ENCODE measurements at places on chromosomes 16 and 17.
A peak's percentile ranks its signal among the peaks of the same experiment; 100 is the strongest.

GRCh38 chr17:73151916-73152632 lies 12.7 kb upstream of the SSTR2 start:
- DNase-seq, result no peak

DNA sequence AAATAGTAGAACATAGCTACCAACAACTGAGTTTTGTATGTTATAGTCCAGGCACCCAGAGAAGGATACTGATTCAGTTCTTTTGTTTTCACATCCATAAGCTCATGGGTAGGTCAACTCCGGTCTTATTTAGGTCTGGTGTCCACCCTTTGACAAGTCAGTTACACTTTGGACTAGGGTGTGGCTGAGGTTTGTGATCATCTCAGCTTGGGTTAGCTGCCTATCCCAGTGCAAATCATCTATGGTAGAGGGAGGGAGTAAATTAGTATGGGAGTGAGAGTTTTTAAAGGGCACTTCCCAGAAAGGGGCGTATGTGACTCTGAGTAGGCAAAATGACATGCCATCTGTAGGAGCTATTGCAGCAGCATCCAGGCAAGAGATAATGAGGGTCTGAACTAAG lies 66.1 kb downstream of the TANC2 start:
- DNase-seq, result no peak

GRCh38 chr16:70393662-70394061 lies 45.2 kb downstream of the ST3GAL2 start:
- DNase-seq, result no peak

DNA sequence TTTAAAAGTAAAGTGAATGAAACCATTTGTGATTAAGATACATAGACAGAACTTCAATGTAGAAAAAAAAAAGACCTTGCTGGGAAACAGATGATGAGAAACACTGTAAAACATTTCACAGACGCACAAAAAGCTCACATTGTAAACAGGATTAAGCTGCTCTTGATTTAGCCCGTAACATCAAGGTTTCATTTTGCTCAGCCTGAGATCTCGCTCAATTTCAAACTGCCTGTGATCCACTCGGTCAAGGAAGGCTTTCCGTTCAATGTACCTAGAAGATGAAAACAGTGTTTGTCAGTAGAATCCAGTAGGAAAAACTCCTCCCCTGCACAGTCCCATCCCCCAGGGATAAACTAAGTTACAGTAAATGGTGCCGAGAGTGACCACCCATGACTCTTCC lies 42.3 kb upstream of the BCAR1 start:
- no peak for DNase-seq

DNA sequence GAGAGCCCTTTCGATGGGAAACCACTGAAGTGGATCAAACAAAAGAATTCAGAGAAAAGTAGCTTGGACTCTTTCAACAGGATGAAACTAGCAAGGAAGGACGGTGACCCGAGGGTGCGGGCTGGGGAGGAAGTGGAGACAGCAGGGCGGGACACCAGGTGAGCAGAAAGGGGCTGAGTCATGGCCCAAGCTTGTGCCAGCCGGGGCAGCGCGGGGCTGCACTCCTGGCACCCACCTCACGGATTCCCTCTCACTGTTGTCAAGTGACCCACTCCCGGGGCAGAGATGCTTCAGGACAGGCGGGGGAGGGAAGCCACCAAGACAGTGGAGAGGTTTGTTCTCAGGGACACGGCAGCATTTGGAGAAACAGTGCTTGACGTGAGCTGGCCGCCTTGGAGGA lies 10.7 kb upstream of the RNF222 start:
- no peak for DNase-seq

- no peak for DNase-seq
These were observed 106.6 kb downstream of the ADAMTS18 start for GRCh38 chr16:77328274-77328673.

DNA sequence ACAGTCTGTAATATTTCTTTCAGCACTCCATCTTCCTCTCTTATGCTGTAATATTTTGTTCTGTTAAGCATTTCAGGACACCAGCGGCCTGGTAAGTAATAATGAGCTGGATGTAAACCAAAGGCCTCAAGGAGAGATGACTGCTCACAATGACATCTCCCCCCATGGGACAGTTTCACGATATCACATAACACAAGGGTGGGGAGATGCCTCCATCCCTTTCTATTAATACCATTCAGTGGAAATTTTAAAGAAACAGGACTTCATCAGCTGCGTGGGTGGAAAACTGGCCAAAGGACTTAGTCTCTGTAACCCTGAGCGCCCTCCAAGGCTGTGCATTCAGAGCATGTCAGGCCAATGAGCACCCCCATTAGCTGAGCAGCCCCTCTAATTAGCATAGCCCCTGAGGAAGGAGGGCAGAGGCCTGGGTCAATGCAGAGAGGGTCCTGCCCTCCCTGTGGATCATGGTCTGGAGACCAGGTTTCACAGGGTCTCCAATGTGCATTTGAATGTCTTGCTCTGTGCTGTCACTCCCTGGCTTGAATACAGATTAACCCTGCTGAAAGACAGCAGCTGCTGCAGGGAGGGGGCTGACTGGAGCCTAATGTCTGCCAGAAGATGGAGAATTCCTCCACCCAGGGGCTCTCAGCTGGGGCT lies 156.4 kb downstream of the HS3ST2 start:
- DNase-seq, result no peak

- DNase-seq, result peak; percentile 46
These were observed 87.8 kb upstream of the NOL11 start for GRCh38 chr17:67629971-67630320.

GRCh38 chr16:73319737-73320136 lies 271.8 kb upstream of the ZFHX3 start:
- DNase-seq, result no peak

GRCh38 chr16:48542020-48542473 lies 67.9 kb downstream of the N4BP1 start:
- peak; percentile 42 for DNase-seq

GRCh38 chr17:82303944-82304808 lies 13.2 kb downstream of the CD7 start:
- DNase-seq, result no peak

- DNase-seq, result no peak
These were observed 309.9 kb upstream of the ASIC2 start for GRCh38 chr17:33602981-33603380.

- DNase-seq, result no peak
These were observed 55.7 kb downstream of the OR1D5 start for GRCh38 chr17:3007651-3008121.

GRCh38 chr17:79224476-79224875 lies 149.9 kb downstream of the ENGASE start:
- DNase-seq, result no peak

- no peak for DNase-seq
These were observed 21.8 kb downstream of the PEMT start for GRCh38 chr17:17569691-17570090.

DNA sequence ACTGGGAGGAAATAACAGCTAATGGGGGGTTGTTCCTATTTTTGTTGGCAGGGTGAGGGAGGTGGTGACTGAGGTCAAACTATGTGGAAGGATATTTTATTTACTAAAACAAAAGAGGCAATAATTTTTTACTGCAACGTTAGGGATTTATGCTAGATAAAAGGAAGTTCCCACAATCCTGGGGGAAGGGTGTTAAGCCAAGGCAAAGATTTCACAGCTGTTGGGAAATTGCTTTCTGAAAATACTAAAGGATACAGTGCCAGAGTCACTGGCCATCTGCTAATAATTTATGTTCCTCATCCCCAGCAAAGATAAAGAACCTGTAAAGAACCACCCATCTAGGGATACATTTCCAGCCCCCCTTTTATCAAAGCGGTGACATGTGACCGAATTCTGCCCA lies 756.0 kb upstream of the RBFOX1 start:
- no peak for DNase-seq

- no peak for DNase-seq
These were observed 5.8 kb downstream of the ACLY start for GRCh38 chr17:41912925-41913324.

DNA sequence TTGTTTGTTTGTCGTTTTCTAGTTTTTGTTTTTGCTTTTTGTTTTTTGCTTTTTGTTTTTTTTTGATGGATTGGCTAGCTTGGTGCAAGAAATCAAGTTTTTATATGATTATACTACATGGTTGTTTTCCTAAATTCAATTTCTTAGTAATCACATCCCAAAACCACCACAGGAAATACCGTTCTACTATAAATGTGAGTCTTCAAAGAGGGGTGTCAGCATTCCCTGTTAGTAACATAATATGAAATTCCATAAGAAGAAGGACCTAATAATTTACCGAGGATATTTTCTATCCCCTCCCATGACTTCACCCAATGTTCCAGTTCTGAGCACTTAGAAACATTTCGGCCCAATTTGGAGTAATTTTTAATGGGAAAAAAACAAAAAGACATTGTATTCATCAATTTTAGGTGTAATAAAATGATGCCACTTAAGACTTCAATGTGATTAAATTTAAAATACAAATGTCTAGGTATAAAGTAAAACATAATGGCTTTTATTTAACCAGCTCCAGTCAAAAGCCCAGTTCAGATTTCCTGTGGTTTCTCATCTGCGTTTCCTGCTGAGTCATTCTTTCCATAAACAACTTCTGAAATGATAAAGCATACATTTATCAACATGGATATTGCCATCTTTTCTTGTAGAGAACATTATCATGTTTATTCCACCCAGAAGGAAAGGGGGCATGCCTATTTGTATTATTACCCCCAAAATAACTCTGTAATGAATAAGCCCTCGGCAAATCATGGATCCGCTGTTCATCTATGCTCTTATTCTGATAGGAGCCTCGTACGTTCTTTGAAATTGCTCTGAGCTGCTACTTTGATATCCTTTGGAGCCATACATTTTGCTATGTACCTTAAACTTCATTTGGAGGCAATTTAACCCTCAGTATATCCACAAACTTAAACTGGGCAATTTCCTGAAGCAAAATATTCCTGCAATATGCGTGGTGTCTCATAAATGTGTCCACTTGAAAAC lies 28.1 kb downstream of the HSBP1 start:
- DNase-seq, result peak; percentile 64

DNA sequence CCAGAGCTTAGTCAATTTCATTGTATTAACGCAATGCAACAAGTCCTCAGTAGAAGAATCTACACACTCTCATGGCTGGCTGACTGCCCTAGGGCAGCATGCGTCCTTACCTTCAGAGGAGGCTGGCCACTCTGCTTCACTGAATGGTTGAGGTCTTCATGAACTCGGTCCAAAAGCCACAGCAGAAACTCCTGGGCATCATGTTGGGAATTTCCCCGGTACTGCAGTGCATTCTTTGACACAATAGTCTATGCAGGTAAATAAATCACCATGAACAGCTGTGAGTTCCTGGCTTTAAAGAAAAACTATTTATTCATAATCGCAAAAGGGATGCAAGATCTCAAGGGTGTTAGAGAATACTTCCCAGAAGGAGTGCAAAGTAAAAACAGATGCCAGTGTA lies 41.3 kb downstream of the USP31 start:
- no peak for DNase-seq

DNA sequence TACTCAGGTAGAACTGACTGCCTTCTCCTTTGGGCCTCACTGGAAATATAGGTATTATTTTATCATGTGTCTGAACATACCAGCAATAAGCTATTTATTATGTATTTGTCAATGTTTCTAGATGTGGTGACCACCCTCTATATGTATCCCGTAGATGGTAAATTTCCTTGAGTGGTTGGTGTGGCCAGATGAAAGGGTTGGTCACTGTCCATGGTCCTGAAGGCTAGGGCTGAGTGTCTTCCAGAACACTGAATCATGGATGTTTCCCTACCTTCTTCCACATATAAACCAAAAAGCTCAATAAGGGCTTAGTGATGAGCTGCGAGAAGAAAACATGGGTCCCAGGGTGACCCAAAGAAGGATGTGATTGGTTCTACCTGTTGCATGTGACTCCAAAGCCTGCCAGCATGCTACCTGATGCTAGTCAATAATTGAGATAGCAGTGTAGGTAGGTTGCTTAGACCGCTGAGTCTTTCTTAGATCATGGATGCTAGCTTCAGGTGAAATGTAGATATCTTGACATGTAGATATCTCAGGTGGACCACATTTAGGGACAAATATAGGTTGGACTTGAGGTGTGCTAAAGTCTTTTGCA lies 150.3 kb downstream of the ASIC2 start:
- peak; percentile 10 for DNase-seq

DNA sequence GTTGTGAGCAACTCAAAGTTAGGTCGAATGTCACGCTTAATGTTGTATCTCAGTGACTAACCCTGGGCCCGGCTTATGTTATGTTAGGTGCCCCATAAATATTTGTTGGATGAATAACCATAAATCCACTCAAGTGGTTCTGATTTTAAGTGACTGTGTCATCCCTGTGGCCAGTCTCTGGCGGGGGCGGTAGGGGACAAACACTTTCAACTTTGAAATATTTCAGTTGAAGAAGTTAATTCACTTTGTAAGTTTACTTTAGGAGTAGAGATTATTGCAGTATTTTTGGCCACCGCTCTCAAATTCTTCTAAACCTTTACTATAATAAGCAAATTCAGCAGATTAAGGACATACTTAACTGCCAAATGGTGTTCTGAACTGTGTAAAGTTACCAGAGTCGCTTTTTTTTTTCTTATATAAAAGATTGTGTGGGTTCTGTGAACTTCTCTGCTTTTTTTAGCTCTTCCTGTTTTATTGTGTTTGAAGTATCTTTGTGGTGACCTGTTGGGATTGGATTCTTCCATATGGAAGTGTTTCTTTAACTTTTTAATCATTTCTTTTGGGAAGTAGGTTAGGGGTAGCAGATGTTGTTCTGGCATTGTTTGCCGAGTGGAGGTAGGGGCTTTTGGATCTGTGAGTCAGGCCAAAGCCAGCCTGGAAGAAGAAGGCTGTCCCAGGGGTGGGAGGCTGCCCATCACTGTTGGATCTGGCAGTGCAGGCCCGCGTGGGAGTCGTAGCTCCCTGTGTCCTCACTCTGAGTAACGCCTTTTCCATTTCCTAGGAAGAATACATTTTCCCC lies 61.4 kb upstream of the TBX2 start:
- DNase-seq, result peak; percentile 96

- DNase-seq, result no peak
These were observed 79.7 kb downstream of the MRTFB start for GRCh38 chr16:14150796-14151195.

DNA sequence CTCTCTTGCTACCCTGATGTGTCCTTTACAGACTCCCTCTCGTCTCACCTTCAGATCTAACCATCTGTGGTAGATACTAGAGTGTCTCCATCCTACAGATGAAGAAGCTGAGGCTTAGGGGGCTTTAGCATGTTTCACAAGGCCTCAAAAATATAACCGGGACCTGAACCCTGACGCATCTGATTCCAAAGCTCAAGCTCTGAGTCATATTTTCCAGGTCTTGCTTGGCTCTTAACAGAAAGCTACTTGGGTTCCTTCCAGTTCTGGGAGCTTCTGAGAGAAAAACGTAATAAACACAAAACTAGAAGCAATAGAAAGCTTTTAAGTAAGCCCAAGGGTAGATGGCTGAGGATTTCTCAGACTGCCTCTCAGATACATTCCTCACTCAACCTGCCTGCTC lies 224.3 kb upstream of the EEF2KMT start:
- no peak for DNase-seq

Data from EL (cell line).